ENCODE measurements at places on chromosomes 11 and 22. TPM values are rescaled to one million over a fixed set of nuclear protein-coding genes. Genes with fewer than 3 reads are reported as not detected.

DNA sequence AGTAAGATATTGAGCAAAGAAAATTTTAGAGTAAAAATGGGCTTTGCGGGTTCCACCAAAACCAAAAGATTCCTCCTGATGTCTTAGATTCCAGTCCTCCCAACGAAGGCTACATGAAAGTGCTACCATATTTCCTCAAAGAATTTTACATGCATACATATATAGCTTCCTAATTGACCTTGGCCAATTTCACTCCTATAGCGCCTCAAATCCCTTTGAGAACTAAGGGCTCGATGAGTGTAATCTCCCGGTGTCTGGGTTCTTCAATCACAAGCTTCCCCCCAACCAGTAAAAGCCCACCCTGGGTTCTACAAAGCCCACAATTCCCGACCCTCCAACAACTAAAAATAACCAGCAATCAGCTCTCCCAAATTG is 1.2 kb downstream of the SIK3 start:
- no peak for DNase-seq

DNA sequence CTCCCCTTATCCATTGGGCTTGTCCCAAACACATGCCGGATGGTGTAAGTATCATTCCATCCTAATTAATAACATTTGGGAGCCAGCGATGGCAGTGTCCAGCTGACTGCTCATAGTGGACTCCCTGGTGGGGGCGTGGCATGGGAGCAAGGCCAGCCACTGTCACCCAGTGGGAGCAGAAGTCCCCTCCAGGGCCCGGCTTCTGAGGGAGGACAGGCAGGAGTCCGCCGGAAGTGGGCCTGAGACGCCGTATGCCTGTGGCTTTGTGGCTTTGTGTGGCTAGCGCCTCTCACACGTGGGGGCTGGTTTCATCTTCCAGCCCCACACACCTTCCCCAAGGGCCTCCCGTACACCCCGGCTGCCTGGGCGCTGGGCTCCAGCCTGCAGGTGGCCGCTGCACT is 124.5 kb downstream of the KCNQ1 start:
- DNase-seq: peak; percentile 52

GRCh38 chr11:19316434-19316833 is 75.7 kb upstream of the E2F8 start:
- DNase-seq: no peak

DNA sequence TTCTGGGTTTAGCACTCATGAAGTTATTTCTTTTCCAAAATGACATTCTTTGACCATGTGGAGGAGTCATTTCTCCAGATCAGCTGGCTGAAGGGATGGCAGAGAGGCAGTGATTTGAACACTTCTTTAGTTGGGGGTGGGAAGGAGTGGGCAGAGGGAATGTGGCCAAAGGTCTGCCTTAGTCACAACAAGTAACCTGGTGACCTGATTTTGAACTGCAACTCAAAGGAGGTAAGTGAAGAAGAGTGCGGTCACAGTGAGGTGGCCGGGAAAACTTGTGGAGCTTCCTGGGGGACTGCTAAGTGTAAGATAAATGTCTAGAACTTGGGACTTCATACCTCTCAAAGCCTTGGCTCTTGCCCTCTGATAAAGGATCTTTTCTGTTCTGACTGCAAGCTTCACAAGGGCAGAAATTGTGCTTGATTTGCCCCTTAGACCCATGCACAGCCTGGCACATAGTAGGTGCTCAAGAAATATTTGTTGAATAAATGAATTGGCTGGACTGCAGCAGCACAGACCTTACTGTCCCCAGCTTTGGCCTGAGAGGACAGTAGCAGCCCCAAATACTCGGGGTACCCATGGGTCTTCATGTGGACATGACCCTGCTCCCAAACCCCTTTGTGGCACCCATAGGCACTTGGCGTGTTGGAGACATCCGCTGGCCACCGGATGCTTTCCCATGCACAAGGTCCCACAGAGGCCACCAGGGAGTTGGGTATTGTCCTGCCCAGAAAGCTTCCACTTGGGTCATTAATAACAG is 99.0 kb upstream of the ALX4 start:
- no peak for DNase-seq

GRCh38 chr22:27638329-27639233 is 163.0 kb downstream of the MN1 start:
- no peak for DNase-seq

Gene USP2
- 3.0 TPM for total RNA-seq
